ENCODE measurements at places on chromosomes 5 and 9.

DNA sequence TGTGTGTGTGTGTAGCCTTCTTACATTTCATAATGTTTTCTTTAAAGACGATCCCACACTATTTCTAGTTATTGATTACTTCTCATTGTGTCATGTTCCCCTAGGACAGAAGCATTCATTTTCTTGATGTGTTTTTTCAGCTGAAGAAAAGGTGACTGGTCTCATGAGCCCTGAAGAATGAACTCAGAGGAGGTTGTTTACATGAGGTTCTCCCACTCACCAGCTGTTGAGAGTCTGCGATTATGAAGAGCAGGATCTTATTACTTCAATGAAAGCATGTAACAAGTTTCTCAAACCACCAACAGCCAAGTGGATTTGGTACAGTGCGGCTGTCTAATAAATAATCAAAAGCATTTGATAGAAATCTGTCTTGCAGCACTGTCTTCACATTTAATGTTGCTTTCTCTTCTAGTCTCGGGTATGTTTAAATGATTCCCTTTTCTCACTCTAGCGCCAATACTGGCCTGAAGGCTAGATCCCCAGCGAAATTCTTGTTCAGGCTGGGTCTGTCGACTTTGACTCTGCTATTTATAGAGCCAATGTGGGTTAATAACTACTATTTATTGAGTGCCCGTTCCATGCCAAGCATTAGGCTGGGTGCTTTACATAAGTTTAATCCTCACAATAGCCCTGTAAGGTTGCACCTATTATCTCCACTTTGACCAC, 9.6 kb upstream of the FSD1L start:
- DNase-seq = no peak

GRCh38 chr5:66454186-66455078, 141.8 kb upstream of the MAST4 start:
- no peak for DNase-seq

DNA sequence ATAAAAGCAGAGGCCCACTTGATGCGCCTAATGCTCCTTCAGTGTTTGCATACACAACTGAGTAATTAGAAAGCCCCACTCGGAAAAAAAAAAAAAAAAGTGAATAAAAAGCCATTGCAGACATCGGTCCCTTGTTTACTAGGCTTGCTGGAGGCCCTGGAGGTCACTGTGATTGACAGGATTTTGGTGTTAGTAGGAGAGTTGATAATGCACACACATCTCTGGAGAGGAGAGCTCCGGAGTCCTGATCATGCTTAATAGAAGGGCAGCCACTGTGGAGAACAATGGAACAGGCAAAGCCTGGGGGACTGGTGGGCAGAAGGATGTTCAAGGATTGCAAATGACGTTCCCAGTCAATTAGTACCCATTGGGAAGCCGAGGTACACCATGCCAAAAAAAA, 152.5 kb downstream of the EFNA5 start:
- no peak for DNase-seq

DNA sequence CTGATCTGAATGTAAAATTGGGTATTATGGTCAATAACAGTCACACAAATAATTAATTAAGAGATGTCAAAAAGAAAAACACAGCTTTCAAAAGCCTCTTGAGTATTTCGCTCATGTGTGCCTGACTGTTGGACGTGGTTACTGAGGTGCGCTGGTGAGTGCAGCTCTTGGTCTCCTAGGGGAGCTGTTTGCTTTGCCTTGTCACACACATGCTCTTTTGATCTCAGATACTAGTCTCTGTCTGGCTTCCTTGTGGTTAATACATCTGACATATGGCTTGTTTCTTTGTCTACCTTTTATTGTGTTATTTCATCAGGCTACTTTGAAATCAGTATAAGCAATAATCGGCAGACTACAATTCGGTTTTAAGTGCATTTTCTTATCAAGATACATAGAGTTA, 51.5 kb downstream of the PCSK1 start:
- peak; percentile 63 for DNase-seq

- peak; percentile 49 for DNase-seq
These were observed 467 bp upstream of the PHF19 start for GRCh38 chr9:120877276-120878034.
